ENCODE measurements at places on chromosomes 7 and 10.

GRCh38 chr10:3784510-3785250 lies at the start of gene KLF6:
Gene KLF6, minus strand, starts transcription at chr10:3785209. Its CDS starts 195 bp downstream, at chr10:3785014.
- no peak for DNase-seq

DNA sequence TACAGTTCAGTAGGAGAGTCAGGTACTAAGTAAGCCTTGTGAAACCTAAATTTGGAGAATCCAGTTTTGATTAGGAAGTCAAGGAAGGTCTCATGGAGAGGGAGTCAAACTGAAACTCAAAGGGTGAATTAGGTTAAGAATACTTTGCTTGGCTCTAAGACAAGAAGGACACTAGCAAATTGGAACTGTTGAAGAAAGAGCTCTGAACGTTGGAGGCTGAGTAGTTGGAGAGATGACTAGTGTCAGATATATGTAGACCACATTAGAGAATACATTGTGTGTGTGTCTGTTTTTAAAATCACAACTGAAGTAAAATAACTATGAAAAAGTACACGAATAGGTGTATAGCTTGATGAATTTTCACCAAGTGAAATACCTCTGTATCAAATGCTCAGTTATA lies 6.3 kb downstream of the VPS26A start:
- DNase-seq: no peak

- DNase-seq: no peak
Measured at GRCh38 chr7:94513565-94513860, 3.9 kb downstream of the CASD1 start.

DNA sequence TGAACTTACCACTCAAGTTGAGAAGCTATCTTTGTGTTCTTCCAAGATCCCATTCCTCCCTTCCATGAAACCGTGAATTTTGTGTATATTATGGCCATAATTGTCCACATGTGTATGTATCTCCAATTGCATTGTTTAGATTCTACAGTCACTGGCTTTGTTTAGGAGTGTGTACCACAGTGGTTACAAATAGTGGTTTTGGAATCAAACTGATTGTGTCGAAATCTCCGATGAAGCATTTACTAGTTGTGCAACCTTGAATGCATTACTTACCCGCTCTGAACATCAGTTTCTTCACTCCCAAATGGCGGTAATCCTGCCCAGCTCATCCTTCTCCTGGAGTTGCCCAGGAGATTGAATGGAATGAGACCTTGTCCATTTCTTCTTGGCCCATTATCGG lies 145.0 kb upstream of the ZNF32 start:
- peak; percentile 29 for DNase-seq

GRCh38 chr10:31668326-31668725 lies 260.3 kb downstream of the ARHGAP12 start:
- no peak for DNase-seq

GRCh38 chr7:140232957-140233917 lies 56.5 kb upstream of the KDM7A start:
- DNase-seq: no peak

GRCh38 chr7:9978106-9979064 lies 995.3 kb upstream of the PHF14 start:
- DNase-seq: no peak

DNA sequence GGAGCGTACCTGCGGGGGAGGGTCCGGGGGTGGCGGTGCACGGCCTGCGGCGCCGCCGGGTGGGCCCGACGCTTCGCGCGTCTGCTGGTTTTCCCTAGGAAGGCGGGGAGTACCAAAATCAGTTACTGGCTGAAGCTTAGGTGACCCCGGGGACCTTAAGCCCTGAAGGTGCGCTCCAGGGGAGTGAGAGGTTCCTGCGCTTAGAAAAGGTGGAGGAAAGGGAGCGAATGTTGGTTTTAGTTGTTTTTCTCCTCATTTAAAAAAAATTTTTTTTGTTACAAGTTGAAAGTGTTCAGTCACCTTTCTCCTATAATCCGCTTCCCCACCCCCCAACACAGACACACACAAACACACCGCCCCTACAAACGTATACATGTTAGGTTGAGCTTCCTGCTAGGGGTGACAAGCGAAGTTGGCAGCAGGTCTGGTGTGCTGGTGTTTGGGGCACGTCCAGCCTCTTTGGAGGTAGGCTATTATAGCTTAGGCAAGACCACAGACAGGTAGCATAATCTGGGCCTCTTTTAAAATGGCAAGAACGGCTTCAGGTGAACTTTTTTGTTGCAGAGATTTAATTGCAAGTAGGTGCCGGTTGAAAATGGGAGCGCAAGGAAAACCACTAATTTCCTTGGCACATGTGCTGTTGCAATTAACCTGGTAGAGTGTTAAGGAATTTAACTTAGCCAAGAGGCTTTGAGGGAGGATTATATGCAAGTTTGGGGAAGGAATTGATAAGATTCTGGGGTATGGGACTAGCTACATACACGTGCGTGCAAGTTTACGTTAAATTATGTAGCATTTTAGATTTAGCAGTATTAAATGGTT lies 945 bp downstream of the ADD3 start:
- no peak for DNase-seq

- DNase-seq: no peak
Measured at GRCh38 chr7:91520645-91521044, 256.4 kb downstream of the FZD1 start.

GRCh38 chr7:117285826-117286225 lies 37.0 kb downstream of the WNT2 start:
- DNase-seq: no peak

DNA sequence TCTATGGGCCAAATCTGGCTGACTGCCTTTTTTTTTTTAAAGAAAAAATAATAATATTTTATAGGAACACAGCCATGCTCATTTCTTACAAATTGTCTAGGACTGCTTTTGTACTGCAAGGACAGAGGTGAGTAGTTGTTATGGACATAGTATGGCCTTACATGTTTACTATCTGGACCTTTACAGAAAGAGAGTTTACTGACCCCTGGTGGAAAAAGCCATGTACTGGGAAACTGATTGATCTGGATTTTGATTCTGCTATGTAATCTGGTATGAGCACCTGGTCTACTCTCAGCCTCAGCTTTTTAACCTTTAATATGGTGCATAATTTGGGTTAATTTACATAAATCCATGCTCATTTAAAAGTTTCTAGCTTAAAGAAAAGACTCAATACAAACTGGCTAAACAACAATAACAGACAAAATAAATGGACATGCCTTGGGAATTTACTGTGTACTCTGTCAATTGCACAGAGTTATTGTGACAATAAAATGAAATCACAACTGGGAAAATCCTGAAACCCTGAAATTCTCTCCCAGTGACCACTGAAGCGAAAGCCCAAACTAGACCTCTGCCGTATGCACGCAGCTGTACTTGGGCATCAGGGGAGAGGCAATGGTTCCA lies 260.7 kb downstream of the BMPER start:
- peak; percentile 44 for DNase-seq

- no peak for DNase-seq
Measured at GRCh38 chr10:1233031-1233430, 176.8 kb downstream of the WDR37 start.

DNA sequence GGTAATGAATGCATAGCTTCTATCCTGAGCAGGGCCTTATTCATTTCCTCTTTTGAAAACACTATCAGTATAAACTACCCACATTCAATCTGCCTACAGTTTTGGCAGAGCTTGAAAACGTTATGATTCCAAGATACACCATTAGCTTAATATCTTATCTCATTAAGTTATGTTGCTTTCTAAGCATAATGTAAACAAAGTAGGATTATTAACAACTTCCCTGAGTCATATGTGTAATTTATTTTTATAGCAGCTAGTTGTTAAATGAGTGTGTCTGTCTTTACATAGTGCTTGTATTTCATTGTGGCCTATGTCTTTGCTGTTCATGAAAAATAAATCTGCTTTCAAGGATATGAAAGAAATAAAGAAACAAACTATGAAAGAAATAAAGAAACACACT lies 106.2 kb upstream of the DLX6 start:
- no peak for DNase-seq

DNA sequence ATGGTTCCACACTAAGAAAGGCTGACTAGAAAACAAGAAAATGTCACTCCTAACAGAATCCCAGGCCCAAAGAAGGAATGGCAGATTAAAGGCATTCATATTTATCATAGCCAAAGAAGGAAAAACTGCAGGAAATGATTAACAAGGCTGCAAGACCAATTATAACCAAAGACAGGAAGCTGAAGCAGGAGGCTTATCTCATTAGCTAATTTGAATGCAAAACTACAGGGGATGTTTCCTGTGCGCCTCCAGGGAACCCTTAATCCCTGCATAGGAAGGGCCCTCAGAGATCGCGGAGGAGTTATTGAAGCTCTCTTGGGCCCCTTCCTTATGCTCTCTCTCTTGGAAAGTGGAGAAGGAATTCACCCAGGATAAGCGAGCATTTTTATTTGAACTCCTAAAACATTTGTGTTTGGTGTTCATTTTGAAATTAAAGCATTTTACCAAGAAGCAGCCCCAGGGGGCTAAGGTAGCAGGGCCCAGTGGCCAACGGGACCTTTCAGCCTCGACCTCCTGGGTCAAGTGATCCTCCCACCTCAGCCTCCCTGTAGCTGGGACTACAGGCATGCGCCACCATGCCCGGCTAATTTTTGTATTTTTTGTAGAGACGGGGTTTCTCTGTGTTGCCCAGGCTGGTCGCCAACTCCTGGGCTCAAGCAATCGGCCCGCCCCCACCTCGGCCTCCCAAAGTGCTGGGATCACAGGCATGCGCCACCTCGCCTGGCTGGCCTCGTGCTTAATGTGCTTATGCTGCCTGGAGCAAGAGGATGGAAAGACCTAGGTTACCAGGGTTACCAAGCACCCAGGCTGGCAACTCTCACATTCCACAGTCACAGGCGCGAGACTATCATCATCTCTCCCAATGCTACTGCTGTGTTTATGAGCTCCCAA lies 24.1 kb upstream of the PROSER2 start:
- peak; percentile 31 for DNase-seq

GRCh38 chr7:141949451-141949850 lies 2.7 kb upstream of the CLEC5A start:
- peak; percentile 86 for DNase-seq

DNA sequence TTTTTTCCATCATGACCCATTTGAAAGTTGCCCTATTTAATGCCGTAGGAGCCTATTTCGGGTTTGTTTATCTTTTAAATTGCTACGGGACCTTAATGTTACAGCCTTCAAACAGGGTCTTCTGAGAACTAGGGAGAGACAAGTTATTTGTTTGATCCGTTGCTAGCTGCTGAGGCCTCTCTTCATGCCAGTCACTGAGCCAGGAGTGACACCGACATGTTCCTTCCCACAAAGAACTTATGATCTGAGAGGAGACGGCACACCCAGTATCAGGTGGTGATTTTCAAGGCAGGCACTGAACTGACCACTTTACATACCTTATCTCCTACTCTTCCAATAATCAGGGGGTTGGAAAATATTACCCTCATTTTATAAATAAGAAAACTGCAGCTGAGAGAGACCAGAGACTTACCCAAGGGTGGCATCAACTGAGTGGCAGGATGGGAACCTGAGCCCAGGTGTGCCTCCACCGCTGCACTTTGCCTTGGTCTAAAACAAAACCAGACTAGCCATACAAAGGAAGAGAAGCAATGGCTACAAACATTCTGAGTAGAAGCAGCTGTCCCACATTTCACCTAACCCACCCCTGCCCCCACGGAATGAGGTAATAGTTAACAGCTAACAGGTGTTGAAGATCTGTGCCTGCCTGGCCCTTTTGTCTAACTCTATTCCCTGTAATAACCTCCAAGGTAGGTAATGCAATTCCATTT lies 40.5 kb downstream of the PPP1R3C start:
- peak; percentile 27 for DNase-seq

GRCh38 chr10:21336476-21337170 lies 188.9 kb downstream of the SKIDA1 start:
- DNase-seq: peak; percentile 47

- no peak for DNase-seq
Measured at GRCh38 chr7:50068026-50068425, 25.0 kb downstream of the ZPBP start.

DNA sequence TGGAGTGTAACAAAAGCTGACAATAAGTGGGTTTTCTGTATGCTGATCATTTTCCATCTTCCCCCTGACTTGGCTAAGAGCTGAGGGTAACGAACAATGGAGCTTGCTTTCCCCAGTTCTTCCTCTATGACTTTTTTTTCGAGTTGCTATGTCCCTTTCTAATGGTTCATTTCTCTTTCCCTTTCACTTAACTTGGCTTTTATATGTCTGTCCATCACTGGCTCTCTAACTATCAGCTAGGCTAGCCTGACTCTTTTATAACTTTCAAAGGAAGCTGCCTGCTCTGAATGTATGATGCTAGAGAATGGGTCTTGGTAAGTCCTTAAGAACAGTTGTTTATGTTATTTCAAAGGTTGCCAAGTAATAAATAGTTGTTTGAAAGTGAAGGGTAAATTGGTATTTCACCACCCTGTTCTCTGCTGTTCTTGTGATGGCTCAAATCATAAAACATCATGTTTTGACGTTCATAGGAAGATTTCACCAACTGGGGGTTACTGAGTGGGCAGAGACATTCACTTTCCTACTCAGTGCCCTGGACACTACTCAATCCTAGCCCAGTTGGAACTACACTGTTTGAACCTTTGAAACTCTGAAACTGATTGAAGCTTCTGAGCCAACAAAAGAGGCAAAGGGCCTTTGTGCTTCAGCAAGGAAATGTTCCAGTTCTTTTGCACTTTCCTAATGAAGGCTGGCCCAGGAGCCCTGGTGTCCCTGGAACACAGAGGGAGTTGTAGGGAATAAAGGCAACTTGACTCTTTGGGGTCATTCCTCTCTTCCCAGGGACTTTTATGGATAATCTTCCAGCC lies 85.4 kb upstream of the PHYHIPL start:
- no peak for DNase-seq

DNA sequence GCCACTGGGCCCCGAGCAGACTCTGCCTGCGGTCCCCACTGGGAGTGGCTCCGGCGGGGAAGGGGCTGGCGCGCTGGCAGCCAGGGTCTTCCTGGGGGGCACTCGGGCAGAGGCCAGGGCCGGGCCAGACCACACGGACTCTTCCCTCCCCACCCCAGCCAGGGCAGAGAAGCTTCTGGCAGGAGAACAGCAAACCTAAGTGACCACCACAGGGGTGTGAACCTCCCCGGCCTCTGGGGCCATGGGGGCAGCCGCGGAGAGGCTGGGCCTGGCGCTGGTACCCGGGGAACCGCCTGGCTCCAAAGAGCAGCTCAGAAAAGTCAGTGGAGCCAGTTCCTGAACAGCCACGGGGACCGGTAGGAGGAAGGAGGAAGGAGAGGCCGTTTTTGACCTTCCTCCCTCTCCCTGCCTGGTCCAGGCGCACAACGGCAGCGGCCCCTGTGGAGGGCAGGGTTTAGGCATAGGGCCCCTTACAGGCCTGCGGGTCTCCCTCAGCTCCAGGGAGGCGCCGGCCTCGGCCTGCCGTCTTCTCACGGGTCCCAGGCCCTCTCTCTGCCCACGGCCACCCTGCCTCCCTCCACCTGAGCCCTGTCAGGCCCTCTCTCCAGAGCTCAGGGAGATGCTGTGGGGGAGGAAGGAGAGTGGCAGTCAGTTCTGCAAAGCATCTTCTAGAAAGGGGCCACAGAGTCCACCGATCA lies 51.8 kb downstream of the TMEM209 start:
- DNase-seq: no peak

GRCh38 chr10:96092999-96093767 lies 36.9 kb upstream of the ZNF518A start:
- no peak for DNase-seq

GRCh38 chr10:123787566-123787965 lies 104.0 kb downstream of the CPXM2 start:
- no peak for DNase-seq

- no peak for DNase-seq
Measured at GRCh38 chr7:134618756-134619530, 27.7 kb upstream of the BPGM start.

GRCh38 chr7:25405736-25406135 lies 177.4 kb upstream of the NPVF start:
- no peak for DNase-seq

Data from eye (tissue), 1 donor.